T-helper 17 cell (primary cell): ENCODE measurements at places on chromosomes 5 and 9.

DNA sequence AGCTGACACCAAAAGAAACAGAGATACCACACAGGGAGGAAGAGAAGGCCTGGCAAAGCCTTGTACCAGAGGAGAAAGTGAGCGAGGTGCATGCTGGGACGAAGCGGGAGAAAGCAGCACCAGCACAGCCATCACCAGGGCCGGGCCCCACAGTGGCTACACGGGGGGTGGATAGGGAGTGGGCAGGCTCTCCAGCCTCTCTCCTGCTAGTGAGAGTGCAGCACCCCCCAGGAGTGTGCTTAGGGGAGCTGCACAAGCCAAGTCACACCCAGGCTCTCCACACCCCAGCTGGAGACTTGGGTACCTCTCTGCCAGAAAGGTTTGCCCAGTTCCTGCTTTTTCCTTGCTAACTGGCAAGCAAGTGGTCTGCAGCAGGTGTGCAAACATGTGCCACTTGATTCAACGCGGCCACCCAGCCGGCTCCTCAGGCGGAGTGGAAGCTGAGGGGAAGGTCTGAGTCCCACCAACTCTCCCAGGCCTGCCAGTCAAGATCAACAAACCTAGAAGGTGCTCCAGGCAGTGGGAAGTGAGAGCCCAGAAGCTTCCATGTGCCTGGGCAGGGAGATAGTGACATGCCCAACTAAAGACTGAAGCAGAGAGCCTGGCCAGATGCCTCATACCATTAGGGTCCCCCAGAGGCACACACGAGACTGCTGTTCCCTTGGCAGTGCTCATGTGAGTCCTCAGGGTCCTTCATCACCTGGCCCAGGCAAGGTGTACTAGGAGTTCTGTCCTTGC, 39.9 kb downstream of the BICD2 start:
- no peak for DNase-seq

- DNase-seq, result no peak
Measured at GRCh38 chr9:5617749-5618148, 11.2 kb upstream of the RIC1 start.

- DNase-seq, result no peak
Measured at GRCh38 chr5:178207917-178208280, 3.6 kb downstream of the HNRNPAB start.

DNA sequence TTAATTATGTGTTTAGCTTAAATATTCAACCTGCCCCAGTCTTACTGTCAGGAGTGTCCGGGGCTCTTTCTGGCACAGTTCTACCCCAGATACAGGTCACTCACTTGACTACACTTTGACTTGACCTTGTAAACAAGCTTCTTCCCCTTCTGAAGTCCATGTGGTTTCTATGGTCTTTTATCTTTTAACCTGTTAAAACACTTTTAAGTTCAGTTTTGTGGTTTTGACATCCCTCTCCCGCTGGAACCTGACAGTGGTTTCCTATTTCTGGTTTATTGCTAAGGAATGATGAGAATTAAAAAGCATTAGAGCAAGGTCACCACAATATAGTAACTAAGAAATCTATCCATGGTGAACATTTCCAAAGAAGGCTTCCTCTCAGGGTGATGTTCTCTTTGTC, 300.1 kb downstream of the TMEM167A start:
- no peak for DNase-seq

- DNase-seq, result no peak
Measured at GRCh38 chr5:140881889-140882590, at the start of gene PCDHA13. Gene PCDHA13 (plus strand): TSS chr5:140882124. CDS start chr5:140882269, 145 bp downstream.

GRCh38 chr9:89528131-89528530, 30.2 kb upstream of the SEMA4D start:
- DNase-seq, result no peak

- DNase-seq, result no peak
Measured at GRCh38 chr9:121499427-121500164, at the start of gene GGTA1. Gene GGTA1 (minus strand): TSS chr9:121499844. CDS start chr9:121467922, 31,922 bp downstream.

DNA sequence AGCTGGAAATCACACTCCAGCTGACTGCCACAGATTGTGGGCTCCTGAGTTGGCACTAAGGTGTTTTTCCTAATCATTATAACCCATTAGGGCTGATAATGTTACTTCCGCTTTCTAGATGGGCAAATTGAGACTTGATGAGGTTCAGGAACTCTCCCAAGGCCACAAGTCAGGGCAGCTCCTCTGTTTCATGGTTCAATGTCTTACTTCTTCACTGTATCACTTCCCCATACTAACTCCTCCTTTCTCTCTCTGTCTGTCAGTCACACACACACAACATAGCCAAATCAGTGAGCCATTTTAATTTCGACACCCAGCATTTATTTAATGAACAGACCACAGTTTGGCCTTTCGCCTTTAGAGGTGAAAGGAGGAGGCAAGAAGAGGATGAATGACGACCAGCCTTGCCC, 17.8 kb upstream of the TRAF1 start:
- DNase-seq, result no peak

- no peak for DNase-seq
Measured at GRCh38 chr5:7759951-7760580, 90.9 kb downstream of the CFAP90 start.

DNA sequence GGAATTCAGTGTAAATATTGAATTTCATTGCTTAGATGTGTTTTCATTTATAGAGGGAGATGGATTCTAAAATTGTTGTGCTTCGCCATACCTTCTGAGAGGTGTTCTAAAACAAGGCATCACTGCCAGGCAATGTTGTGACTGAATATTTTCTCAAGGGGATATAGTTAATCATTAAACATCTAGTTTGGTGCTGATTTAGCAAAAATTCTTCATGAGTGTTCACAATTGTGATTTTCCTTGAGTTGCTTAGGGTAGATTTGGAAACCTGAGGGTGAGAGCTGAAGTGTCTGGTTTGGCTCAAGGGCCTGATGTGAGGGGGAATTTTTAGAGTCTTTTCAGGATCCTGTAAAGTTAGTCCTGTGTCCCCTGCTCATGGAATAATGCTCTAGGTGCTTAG, 104.5 kb downstream of the MAT2B start:
- no peak for DNase-seq

DNA sequence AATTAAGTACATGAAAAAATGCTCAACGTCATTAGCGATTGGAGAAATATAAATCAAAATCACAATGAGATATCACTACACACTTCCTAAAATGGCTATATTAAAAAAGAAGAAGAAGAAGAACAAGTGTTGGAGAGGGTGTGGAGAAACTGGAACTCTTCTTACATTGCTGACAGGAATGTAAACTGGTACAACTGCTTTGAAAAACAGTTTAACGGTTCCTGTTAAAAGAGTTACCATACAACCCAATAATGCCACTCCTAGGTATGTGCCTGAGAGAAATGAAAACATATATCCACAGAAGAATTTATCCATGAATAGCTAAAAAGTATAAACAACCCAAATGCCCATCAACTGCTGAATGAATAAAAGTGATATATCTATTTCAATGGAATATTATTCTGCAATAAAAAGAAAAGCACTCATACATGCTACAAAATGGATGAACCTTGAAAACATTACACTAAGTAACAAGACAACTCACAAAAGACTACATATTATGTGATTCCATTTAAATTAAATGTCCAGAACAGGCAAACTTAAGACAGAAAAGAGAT, 9.0 kb downstream of the FEM1C start:
- no peak for DNase-seq

DNA sequence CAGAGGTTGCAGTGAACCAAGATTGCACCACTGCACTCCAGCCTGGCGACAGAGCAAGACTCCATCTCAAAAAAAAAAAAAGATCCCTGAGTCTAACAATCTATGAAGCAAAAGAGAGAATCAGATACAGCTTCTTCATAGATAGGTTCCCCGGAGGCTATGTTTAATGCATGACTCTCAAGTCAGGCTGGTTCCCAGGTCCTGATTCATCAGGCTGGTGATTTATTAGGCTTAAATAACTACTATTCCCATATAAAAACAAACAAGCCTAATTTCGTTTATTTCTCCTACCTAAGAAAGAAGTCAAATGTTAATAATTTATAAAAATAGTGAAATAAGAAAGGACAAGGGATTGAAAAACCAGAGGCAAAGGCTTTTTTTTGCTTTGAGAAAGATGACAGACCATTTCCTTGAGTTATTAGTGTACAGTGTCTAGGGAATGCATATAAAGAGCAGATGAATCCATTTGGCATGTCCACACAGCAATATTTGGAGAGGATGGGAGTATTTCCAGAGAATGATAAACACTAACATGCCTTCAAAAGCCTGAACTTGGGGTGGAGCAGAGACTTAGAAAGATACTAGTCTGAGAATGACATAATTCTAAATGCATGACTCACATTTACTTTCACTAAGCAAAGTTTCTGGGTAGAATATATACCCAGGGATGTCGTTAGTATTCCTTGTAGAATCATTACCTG, 115.3 kb downstream of the NREP start:
- no peak for DNase-seq

GRCh38 chr5:180785794-180786221, 16.8 kb downstream of the MGAT1 start:
- DNase-seq, result no peak

GRCh38 chr5:59174248-59174844, 591.5 kb downstream of the RAB3C start:
- no peak for DNase-seq

GRCh38 chr5:36239370-36240293, 2.1 kb downstream of the NADK2 start:
- DNase-seq, result no peak

GRCh38 chr5:172439785-172440477, 14.4 kb downstream of the SH3PXD2B start:
- no peak for DNase-seq

DNA sequence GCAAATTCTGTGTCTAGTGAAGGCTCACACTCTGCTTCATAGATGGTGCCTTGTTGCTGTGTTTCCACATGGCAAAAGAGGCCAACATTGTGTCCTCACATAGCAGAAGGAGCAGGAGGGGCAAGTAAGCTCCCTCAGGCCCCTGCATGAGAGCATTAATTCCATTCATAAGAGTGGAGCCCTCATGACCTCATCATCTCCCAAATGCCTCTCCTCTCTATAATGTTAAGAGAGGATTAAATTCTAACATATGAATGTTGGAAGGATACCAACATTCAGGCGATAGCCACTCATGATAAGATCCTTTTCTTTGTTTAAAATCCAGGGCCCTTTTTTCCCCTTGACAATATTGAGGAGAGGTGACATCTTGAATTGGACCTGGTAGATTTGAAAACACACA, 35.2 kb upstream of the PAM start:
- no peak for DNase-seq

DNA sequence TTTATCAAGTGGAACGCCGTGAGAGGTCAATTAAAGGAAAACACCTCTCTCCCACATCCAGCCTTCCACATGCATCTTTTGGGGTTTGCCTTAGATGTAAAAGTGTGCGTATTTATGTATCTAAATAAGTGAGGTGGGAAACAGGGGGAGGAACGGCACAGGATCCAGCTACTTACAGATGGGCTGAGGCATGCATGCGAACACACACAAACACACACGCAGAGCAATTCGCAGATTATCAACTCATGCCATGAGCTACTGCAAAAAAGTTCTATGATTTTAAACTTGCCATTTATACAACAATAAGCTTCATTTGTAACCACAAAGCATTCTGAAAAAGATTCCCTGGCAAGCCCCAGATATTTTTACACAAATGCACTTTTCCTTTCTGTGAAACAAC, 242.1 kb downstream of the BNC2 start:
- DNase-seq, result no peak

GRCh38 chr5:5344606-5345005, 77.9 kb upstream of the ICE1 start:
- DNase-seq, result no peak

GRCh38 chr9:97705354-97705950, 8.3 kb upstream of the XPA start:
- DNase-seq, result no peak

GRCh38 chr9:18036422-18037187, 437.3 kb upstream of the ADAMTSL1 start:
- no peak for DNase-seq

- DNase-seq, result no peak
Measured at GRCh38 chr5:126939887-126940286, 90.5 kb downstream of the MARCHF3 start.

GRCh38 chr5:82909771-82910170, 167.4 kb downstream of the TMEM167A start:
- no peak for DNase-seq

DNA sequence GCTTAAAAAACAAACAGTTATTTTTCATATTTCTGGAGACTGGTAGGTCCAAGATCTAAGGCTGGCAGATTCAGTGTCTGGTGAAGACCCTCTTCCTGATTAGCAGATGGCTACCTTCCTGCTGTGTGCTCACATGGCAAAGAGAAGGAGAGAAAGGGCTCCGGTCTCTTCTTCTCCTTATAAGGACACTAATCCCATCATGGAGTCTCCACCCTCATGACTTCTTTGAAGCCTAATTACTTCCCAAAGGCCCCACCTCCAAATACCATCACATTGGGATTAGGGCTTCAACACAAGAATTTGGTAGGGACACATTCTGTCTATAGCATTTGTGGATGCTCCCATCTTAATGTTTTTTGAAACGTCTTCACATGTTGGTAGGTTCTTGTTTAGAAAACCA, 391.1 kb downstream of the TMEM161B start:
- no peak for DNase-seq

- no peak for DNase-seq
Measured at GRCh38 chr5:93592883-93593282, 9.9 kb downstream of the NR2F1 start.

GRCh38 chr5:133565993-133566392, 46.3 kb downstream of the FSTL4 start:
- DNase-seq, result no peak

DNA sequence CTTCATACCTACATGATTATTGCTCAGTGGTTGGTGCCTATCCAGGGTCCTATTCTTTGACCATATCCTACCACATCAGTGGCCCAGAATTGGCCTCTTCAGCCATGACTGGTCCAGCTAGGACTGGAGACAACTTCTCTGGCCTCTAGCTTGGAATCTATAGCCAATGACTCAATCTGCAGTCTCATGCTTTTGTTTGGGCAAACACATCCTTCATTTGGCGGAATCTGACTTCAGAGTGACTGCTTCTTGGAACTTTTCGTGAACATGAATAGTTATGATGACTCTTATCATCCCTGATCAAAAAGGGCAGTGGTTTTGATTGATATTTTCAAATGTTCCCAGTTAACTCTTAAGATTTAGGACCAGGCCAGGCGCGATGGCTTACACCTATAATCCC, 134.1 kb downstream of the PAPPA start:
- DNase-seq, result no peak

GRCh38 chr5:6907320-6907918, 194.2 kb downstream of the TENT4A start:
- no peak for DNase-seq

DNA sequence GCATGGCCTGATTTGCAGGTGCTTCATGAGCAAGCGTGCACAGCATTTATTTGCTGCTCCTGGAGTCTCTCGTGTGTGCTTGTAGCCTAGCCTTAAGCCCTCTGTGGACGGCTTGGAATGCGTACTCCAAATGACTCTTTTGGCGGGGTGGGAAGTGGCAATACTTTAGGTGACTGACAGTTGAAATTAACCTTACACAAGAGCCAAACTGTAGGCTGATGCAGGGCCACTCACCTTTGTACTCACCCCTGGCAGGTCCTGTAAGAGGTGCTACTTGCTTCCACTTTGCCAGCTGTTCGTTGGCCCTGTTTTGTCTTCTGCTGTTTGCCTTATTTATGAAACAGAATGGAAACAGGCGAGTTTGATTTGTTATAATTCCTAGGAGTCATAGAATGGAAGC, 22.9 kb downstream of the TENT4A start:
- DNase-seq, result no peak

GRCh38 chr5:132788990-132789886, 12.2 kb upstream of the SEPTIN8 start:
- no peak for DNase-seq
